ENCODE measurements at places on chromosomes 6 and 20.

DNA sequence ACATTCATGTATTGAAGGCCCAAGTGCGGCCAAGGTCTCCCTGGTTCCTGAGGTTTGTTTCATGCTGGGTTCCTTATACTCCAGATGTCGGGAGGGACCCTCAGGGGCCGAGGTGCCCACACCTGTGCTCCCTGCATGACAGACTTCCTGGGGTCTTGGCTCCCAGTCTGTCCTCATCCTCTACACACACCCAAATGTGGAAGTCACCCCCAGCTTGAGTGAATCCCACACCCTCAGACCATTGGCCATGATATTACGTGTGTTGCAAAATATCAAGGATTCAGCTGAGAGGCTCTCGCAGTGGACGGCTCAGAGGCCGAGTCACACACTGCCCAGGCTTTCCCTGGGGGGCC lies 82.2 kb upstream of the DUSP22 start:
- no peak for DNase-seq

DNA sequence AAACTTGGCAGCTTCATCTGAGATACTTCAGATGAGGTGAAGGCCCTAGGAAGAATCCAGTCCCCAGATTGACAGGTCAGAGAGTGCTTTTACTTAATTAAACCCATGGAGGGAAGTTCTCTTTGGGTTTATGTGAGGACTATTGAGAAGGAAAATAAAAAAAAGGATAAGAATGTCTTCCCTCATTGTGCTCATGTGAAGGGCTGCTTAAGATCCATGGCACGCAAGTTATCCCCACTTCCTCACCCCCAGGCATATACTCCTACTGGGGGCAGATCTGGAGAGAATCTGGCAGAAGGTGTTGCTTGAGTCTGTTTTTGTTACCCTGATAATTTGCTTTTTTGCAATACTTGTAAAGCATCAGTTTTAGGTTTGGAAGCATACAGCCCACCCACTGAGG lies 322.9 kb upstream of the TFAP2D start:
- DNase-seq: no peak

DNA sequence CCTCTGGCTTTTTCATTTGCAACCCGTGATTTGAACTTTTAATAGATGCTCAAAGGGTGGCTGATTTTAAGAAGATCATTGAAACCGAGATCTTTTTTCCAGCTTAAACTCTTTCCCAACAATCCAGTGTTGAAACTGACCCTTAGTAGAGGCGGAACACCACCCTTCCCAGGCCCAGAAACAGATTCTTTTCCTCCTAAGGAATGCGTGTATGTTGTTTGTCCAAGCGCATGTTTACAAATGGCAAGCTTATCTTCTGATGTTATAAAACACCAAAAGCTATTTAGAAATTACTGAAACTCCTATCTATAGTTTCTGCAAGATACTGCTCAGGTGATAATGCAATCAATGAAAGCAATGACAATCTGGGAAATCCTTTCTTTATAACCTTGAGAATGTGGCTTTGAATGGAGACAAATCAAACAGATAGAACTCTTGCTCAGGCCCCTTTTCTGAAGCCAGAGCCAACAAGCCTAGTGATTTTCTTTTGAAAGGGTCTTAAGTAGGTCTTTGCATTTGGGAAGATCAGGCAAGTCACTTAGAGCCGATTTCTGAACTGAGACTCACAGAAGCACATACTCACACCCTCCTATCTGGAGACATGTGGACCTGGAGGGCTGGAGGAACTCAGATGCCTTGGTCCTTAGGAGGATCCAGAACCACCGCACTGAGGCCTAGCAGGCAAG lies 9.1 kb downstream of the BANF2 start:
- no peak for DNase-seq

DNA sequence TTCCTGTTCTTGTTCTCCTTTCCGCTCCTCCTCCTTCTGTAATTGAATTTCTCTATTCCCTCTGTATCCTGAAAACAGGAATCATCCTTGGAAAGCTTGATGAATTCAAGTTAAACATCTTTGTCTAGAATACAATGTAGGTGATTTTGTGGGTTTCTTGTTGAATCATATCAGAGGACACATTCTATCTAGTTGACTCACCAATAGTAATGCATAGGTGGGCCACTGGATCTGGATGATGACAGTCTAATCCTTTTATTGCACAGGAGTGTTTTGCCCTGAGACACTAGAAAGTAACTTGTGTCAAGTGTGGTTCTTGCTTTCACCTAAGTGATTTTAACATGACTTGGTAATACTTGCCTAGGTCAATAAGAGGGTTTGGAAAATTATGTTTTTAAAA lies 164.3 kb downstream of the RFPL4B start:
- no peak for DNase-seq

- DNase-seq: no peak
Measured at GRCh38 chr20:49567421-49568277, at the start of gene PTGIS. TSS of gene PTGIS (minus strand) at chr20:49568137. CDS start at chr20:49568116, 21 bp downstream.

- DNase-seq: no peak
Measured at GRCh38 chr6:26016245-26016962, 53.8 kb downstream of the TRIM38 start.

DNA sequence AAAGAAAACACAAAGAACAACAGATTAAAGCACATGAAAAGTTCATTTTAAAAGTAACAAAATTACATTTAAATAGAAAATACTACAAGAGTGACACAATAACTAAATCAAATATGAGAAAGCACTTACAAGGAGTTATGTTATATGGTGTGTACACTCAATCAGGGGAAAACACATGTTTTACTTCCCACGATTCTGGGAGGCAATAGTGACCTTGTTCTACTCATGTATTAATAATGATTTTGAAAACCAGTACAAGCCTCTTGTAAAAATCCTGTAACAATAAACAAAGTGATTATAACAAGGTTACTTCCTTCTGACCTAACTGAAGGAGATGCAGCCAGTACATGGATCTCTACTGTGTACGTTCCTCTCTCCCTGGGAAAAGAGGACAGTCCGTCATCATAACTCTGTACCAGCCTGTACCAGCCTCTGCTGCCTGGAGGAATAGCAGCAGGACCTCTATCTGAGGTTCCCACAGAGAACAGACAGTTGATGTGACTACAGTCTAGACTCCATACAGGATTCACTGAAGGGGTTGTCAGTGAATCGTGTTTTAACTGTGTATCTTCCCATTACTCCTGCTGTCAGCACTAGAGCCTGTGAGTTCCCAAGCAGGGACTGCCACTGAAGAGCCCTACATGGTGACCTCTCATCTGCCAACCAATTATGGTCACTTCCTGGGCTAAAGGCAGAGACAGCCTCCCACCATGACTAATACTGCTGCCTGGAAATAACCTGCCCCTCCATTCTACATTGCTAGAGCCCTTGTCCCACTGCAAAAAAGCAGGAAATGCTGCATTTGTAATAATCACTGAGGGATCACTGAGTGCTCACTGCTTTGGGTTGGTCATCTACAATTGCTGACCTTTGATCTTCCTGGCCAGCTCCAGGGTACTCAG lies 149.7 kb downstream of the KIF16B start:
- DNase-seq: no peak
